ENCODE measurements at places on chromosomes 1 and 21.

DNA sequence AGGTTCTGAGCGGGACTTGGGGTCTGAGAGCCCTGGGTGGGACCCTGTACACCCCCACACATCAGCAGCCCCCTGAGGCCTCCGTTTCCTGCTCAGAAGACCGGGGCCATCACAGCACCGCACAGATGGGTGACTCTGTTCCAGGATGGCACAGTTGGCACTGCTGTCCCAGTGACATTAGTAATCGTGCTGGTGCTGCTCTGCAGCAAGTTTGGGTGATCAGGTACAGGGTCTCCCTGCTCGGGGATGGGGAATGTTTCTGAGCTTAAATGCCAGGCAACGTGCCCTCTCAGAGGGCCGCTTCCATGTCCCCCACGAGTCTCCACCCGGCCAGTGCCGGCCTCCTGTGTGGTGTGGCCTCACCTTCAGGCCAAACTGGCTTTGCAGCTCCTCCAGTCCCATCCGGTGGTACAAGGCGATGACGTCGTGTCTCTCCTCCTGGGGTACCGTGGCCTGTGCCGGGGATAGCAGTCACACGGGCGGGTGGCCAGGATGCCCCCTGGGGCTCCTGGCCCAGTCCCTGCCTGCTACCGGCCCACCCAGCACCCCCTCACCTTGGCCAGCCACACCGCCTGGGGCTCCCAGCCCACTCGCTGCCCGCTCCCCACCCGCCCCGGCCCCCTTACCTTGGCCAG lies 17.1 kb downstream of the PRXL2B start:
- no peak for DNase-seq

DNA sequence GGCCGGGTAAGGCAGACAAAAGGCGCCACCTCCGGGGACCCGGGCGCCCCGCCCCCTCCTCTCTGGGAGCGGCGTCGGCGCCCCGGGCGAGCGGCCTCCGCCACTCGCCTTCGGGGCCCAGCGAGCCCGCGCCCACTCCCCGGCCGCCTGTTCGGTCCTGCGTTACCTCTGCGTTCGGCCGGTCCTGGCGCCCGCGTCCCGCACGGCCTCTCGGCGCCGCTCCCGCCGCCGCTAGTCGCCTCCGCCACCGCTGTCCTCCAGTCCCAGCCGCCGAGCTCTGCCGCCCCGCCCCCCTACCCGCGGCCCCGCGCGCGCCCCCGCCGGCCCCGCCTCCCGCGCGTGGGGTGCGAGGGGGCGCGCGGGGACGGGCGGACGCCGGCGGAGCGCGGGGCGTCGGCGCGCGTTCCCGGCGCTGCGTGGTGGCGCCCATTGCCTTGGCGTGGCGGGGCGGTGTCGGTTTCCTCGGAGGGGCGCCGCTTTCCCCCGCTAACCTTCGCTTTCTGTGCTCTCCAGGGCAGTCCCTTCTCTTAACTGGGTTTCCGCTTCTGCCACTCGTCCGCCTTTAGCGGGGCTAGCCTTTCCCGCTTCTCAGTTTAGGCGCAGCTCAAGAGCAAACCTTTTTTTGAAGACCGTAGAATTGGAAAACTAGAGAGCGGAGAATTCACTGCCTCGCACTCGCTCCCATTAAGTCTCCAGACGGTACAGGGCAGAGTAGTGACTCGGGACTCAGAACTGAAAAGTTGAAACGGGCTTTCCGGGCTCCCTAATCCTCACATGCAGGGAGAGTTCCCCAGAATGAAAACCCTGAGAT lies at the start of gene HP1BP3:
HP1BP3 (minus strand) TSS at position 279 of the 811 bp plus-strand sequence. CDS start 6,867 bp downstream, outside the sequence.
- no peak for DNase-seq

DNA sequence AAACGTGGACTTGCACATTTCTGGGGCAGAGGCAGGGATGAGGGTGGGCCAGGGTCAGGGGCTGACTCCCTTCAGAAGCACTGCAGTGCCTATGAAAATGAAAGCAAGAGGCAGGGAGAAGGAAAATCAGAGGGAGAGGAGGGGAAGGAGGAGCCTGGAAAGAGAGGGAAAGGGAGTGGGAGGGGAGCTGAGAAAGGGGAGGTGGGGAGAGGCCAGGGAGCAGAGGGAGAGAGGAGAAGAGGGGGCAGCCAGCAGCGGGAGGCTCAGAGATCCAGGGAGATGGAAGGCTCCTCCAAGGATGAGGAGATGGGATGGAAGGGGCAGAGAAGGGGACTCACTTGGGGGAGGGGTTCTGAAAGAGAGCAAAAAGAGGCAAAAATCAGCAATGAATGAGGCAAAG lies 96.3 kb upstream of the KLHDC7A start:
- DNase-seq = peak; percentile 16

GRCh38 chr1:8439015-8439702 lies 121.2 kb downstream of the SLC45A1 start:
- peak; percentile 79 for DNase-seq

DNA sequence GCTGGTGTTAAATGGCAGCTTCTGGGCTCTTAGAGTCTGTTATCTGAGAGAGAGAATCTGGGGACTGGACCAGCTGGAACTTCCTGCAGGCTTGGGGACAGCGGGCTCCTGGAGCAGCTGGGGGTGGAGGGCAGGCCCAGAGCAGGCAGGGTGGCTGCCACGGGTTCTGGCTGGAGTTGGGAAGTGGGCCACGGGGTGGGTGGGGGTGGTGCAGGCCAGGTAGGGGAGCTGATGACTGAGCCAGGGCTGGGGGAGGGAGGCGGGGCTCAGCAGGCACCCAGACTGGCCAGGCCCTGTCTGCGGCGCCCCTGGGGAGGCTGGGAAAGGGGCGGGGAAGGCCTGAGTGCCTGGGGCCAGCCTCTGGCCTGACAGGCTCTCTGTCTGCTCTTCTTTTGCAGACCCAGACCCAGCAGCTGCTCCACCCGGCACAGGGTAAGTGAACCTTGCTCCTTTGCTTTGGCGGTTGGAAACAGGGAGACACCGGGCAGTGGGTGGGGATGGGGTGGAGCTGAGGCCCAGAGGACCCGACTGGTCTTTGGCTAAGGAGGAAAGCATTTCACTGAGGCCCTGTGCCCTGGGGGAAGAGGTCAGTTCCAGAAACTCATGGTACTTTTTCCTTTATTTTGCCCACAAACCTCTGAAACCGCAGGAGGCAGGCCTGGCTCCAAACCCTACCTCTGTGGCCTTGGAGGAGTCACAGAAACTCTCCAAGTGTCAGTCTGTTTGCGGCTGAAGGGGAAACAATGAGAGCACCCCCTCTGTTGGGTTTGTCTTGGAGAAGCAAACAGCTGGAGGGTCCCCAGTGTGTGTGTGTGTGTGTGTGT lies 48.8 kb downstream of the ARHGEF10L start:
- DNase-seq = peak; percentile 71

GRCh38 chr1:192573499-192573898 lies 2.1 kb upstream of the RGS1 start:
- no peak for DNase-seq

- DNase-seq = no peak
These were observed 32.3 kb downstream of the ERRFI1 start for GRCh38 chr1:7993593-7994479.

GRCh38 chr1:40307186-40307585 lies 9.9 kb downstream of the COL9A2 start:
- no peak for DNase-seq

DNA sequence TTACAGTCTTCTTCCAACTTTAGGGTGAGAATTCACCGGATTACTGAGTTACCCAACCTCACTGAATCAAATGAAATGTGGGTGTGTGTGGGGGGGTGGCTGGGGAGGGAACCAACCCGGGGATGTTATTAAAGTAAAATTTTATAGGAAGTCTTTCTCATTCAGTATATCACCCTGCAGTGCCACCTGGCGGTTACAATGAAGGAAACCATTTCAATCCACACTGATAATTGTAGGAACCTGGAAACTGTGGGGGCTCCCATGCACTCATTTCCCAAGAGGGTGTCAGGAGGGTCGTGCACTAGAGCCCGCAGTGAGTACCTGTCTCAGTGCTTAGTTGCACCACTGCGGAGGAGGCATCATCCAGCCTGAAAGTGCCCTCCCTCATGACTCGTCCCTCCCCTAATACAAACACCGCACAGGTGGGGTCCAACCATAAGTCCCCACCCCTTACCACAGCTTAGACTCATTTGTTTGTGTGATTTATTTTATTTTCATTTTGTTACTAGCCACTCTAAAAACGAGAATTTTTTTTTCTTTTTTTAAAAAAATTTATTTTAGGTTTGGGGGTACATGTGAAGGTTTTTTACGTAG lies 29.1 kb upstream of the IGSF5 start:
- no peak for DNase-seq

DNA sequence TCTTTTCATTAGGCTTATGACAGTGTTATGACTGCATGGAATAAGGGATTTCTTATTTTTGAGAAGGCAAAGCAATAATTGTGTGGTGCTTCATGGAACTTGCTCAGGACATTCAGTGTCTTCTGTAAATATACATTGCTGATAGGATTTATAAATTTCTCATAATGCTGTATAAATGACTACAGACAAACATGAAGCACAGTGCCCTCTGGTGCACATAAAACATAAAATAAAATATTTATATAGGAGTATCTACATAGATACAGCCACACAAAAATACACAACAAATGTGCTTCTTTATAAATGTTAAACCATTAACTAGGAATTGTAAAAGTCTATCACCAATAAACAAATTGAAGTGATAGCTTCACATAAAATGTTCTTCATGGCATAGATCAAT lies 24.1 kb downstream of the BRINP3 start:
- no peak for DNase-seq

DNA sequence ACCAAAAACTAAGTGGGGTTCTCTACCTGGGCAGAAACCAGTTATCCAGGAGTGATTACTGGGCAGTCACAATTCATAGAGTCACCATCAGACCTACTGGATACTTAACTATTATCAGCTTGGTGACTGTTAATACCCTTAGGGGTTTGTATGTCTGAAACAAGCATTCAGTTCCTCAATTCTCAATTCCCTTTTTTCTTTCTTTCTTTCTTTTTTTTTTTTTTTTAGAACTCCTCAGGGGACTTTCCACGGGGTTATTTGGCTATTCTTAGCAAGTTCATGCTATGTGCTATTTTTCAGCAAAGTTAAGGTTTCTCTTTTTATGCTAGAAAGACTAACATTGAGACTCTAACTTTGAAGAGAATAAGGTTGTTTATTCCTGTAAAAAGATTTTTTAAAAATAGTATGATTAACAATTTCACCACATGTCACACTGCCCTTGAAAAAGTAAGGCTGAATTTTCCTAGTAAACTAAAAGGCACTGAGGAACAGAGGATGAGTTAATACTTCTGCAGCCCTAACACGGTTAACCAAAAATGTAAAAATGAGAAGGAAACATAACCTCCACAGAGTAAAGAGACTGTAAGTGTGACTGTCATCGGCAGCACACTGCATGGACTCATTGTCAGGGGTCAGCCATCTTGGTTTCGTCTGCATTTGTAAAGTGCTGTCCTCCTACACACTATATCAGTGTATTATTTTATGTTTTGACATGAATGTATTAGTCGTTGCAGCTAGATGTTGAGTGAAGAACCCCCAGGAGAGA lies 310.2 kb downstream of the NTNG1 start:
- no peak for DNase-seq

GRCh38 chr1:2019172-2019543 lies at the start of gene GABRD:
GABRD (plus strand) TSS chr1:2019345; CDS start chr1:2019424, 79 bp downstream.
- DNase-seq = peak; percentile 6

DNA sequence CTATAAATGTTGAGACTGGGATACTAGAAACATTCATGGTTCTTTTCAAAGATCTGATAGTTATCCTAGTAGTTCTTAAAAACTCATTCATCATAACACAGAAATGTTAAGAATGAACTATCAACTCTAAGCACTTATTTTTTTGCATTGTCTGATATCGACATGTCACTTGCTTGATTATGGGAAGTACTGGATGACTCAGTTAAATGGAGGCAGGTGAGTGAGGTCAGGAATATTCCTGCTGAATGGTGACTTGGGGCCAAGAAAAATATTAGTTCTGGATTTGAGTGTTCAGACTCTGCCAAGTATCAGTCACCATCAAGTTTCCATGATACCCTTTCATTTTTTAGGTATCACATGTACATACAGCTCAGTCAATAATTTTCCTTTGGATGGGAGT lies 63.6 kb downstream of the NEK7 start:
- no peak for DNase-seq

DNA sequence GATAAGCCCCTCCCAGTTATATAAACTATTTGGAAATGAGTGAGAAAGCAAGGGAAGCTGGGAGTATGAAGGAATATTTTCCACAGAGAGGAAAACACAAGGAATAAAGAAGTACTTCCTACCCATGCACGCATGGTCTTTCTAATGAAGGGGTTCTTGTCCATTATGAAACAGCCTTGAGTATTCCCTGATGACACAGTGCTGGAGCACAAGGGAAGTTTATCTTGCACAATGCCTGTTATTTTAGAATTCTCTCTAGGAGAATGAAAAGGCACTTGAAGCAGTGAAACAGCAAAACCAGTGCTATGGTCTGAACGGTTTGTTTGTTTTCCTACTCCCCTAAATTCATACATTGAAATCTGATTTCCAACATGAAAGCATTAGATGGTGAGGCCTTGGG lies 38.6 kb upstream of the ADAMTS1 start:
- DNase-seq = no peak

- DNase-seq = no peak
These were observed 545.4 kb downstream of the ADGRL2 start for GRCh38 chr1:82346141-82346540.

- no peak for DNase-seq
These were observed 80.3 kb upstream of the ARTN start for GRCh38 chr1:43853161-43853921.

- DNase-seq = peak; percentile 84
These were observed 2.7 kb upstream of the TMPRSS3 start for GRCh38 chr21:42398436-42399028.

DNA sequence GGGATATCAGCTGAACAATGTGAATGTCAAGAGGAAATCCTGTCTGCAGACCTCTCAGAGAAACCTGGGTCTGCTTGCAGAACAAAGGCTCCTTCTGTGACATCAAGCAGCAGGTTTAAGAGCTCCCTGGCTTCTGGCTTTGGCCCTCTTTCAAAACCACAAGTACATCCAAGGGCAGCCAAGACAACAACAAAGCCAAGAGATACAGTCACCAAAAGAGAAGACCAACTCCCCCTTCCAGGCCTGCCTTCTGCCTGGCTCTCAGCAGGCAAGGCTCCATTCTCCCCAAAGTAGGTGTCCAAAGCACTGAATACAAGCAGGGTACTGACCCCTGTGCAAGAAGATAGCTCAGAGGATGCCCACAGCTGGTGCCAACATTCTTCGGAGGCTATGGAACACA lies 11.5 kb downstream of the BCAR3 start:
- no peak for DNase-seq

- DNase-seq = no peak
These were observed 258.0 kb upstream of the FMN2 start for GRCh38 chr1:239833723-239834122.

GRCh38 chr1:155982106-155982505 lies 3.8 kb upstream of the ARHGEF2 start:
- DNase-seq = no peak

- DNase-seq = no peak
These were observed 470.2 kb upstream of the ADGRL2 start for GRCh38 chr1:81330521-81330920.
